Renal cortical epithelial cell (primary cell): ENCODE measurements at places on chromosomes 3 and 15.

GRCh38 chr3:99678023-99678422 is 39.6 kb downstream of the COL8A1 start:
- peak; percentile 94 for DNase-seq

DNA sequence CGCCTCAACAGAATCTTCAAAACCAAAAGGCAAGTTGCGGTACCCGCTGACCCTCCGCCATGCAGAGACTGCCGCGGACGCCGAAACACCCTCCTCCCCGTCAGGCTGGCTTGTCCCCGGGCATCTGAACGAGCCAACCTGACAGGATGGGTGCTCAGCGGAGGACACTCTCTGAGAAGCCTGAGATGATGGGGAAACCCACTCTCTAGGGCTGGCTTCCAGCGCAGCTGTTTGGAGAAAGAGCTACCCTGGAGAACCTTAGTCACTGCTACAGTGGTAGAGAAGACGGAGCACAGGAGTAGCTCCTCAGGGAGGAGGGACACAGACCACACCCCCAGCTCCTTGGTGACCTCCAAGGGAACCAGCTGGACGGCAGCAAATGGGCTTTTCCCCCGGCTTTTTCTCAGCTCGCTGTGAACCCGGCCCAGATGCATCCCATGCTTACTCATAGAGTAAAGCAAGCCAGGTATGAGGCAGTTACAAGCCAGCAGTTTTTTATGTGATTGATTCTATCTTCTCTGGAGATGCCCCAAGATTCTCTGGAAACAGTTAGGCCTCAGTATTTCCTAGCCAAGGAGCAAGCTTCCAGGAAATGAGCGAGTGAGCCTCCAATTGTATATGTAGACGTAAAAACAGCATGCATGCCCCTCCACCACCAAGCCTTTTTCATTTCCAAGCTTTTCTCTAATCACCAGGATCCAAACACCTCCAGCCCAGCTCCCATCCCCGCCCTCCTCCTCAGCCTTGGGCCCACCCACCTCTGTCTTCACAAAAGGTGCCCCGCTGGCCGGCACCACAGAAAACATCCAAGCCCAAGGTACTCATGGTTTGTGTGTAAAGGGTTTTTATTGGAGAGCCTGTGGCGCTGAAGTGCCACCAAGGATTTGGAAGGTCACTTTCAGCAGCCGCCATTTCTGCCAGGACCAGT is 38.7 kb downstream of the FAM174B start:
- DNase-seq: no peak

DNA sequence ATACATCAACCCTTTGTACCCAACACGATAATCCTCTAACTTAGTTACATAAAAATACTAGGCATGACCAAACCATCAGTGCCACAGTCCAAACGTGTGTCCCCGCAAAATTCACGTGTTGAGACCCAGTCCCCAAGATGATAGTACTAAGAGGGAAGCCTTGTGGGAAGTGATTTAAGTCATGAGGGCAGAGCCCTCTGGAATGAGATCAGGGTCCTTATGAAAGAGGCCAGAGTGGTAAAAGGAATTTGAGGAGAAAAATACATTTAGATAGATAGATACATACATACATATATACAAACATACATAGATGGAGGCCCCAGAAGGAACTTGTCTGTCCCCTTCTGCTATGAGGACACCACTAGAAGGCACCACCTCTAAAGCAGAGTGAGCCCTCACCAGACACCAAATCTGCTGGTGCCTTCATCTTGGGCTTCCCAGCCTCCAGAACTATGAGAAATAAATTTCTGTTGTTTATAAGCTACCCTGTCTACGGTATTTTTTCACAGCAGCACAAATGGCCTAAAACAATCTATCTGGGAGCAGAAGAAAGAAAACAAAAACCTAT is 8.0 kb downstream of the TBC1D2B start:
- no peak for DNase-seq

- DNase-seq: no peak
Measured at GRCh38 chr3:37139567-37140052, 34.8 kb downstream of the LRRFIP2 start.

DNA sequence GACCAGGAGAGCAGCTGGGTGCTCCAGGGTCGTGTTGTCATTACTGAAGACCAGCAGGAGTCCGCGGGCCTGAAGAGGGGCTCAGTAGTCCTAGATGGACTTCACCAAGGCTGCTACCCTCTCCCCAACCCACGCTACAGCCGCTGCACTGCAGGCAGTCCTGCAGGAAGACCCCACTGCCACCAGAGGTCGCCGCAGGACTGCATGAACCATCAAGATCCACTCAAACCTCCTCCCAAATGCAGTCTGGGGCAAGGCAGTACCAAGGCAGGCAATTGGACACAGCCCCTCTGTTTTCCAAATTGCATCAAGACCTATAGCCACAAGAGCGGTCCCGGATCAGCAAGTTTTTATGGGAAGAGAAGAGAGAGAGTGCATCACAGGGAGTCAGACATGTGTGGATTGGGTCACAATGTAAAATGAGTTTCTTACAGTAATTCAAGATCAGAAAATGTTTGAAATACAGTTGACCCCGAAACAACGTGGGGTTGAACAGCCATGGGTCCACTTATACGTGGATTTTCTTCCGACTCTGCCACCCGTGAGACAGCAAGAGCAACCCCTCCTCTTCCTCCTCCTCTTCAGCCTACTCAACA is 46.7 kb downstream of the DZIP1L start:
- peak; percentile 55 for DNase-seq

DNA sequence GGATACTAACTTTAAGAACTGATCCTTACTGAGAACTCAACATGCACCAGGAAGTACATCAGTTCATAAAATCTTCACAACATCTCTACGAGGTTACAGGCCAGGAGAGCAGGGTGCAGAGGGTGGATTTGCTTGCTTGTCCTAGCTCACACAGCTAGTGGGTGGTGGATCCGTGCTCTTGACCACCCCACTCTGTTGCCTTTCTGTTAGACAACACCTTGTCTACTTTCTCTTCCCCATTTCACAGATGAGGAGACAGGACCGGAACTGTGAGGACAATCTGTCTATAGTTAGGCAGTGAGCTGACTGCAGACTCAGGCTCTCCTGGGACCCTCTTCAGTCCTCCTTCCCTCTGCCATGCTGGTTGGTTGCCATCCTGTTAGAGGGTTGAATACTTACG is 221.7 kb upstream of the TLE3 start:
- no peak for DNase-seq

GRCh38 chr15:25508369-25509002 is 69.7 kb upstream of the UBE3A start:
- DNase-seq: peak; percentile 23

DNA sequence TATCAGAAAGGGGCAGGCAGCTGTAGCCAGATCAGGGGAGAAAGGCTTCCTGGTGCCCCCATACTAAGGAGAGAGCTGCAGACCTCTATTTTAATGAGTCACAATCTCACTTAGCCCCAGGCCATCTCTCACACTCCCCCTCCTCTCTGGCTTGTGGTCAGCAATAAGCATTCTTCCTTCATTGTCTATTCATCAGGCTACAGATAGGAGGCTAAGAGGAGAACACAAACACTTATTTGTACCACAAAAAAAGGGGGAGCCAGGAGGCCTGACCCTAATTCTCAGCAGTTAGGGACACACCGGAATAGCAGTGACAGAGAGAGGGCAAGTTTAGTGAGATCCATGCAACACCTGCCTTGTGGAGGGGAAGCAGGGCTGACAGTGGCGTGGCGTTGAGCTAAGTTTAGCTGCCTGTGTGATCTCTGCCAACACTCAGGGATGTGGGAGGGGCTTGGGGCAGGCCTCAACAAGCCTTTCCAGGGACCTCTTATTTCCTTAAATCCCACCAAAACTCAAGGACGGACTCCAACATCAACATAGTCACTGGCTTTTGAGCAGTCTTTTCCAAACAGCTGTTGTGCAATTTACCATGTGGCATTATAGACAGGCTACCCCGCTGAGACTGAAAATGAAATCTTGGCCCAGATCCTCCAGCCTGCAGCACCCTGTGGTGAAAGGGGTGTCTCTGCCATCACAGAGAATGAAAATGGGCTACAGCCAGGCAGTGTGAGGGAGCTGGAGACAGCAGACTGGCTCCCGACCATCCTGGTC is 191.9 kb upstream of the TSC22D2 start:
- DNase-seq: peak; percentile 25

DNA sequence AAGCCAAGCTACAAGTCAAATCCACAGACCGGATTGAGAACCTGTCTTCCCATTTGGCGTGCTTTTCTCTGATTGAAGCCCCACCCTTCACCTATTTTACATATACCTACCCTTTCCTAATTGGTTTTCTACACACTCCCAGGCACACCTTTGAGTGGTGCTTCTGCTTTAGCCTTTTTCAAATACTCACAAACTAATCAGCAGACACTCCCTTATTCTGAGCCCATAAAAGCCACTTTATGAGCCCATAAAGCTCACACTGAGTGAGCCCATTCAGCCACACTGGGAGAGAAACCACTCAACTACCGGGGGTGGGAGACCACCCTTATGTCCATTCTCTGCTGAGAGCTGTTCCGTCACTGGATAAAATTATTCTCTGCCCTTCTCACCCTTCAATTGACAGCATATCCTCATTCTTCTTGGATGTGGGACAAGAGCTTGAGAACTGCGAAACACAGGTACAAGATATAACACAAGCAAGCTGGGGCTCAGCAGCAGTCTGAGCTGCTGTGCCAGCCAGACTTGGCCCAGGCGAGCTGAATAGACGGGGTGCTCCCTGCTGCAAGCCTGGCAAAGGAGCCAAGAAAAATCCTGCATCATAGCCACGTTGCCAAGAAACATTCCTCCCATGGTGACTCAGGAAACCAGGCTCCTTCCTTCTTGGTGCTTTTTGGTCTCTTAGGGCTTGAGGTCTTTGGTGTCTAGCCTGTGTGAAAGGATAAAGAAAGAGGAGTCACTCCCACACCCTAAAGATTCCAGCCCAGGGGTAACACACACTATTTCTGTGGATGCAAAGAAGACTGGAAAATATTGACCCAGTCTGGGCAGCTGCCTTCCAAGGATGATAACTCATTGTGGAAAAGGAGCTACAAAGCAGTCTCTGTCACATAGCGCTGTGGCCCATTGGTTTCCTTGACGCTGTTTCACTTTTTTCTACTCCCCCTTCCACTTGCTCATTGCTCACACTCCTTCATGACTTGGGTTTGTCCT is 609.7 kb downstream of the MCTP2 start:
- no peak for DNase-seq

DNA sequence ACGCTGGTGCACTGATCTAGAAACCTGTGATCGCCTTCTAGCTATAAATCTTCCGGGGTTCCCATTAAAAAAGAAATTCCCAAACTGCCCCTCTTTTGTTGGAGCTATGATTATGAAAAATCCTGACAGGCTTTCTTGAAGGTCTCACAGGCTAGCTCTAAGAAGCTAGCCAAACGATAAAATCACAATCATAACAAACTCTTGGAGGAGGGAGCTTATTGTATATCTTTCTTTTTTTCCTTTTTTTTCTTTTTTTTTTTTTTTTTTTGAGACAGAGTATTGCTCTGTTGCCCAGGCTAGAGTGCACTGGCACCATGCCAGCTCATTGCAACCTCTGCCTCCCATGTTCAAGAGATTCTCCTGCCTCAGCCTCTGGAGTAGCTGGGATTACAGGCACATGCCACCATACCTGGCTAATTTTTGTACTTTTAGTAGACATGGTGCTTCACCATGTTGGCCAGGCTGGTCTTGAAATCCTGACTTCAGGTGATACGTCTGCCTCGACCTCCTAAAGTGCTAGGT is 72.0 kb downstream of the MYO1E start:
- DNase-seq: no peak

DNA sequence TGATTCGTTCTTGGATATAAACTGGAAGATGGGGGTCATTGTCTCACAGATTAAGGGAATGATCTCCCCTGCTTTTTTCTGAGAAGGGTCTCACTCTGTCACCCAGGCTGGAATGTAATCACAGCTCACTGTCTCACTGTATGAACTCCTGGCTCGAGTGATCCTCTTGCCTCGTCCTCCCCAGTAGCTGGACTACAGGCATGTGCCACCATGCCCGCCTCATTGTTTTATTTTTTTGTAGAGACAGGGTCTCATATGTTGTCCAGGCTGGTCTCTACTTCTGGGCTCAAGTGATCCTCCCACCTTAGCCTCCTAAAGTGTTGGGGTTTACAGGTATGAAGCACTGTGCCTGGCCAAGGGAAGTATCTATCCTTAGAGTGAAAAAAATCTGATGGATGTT is 5.4 kb downstream of the OXSR1 start:
- DNase-seq: no peak

- DNase-seq: no peak
Measured at GRCh38 chr15:23420806-23421575, 26.1 kb downstream of the GOLGA6L2 start.

- DNase-seq: no peak
Measured at GRCh38 chr3:133123636-133124035, 85.4 kb downstream of the TMEM108 start.

GRCh38 chr15:101522621-101523559 is 33.4 kb upstream of the PCSK6 start:
- DNase-seq: no peak

- DNase-seq: no peak
Measured at GRCh38 chr15:68802373-68802772, 18.3 kb downstream of the ANP32A start.

- no peak for DNase-seq
Measured at GRCh38 chr15:68717951-68718350, 102.7 kb downstream of the ANP32A start.

DNA sequence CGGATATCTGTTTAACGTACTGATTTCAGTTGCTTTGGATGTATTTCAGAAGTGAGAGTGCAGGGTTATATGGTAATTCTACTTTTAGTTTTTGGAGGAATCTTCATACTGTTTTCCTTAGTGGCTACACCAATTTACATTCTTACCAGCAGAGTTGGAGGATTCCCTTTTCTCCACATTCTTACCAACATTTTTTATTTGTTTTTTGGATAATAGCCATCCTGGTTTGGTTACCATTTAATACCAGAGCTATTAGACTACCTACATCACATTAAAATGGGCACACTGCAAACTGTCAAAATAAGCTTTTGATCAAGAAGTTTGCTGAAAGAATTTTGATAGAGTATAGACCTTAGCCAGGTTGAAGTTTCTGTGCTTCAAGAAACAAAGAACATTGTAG is 217.2 kb upstream of the CFAP20DC start:
- DNase-seq: no peak

DNA sequence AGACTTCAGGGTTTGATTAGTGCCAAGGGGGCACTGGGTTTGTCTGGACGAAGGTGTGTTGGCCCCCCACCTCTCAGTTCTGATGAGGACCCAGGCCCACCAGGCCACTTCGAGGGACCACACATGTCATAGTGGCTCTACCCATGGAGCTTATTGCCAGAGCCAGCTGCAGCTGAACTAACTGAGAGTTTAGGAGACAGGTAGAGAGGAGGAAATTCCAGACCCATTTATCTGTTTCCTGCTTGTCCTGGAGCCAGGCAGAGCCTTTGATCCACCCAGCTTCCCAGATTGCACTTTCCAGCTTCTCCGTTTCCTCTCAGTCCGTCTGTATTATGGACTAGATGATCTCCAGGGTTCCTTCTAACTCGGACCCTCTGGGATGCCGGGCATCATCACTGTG is 20.9 kb downstream of the SLC24A1 start:
- DNase-seq: no peak

DNA sequence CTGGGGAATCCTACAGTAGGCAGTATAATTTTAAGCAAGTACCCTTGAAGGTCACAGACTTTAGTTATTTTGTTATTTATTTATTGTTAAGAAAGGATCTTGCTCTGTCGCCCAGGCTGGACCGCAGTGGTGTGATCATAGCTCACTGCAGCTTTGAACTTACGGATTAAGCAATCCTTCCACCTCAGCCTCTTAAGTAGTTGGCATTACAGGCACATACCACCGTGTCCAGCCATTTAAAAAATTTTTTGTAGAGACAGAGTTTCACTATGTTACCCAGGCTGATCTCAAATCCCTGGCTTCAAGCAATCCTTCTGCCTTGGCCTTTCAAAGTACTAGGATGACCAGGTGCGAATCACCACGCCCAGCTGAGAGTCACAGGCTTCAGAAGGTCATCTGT is 22.1 kb upstream of the SH3BP5 start:
- no peak for DNase-seq
